ENCODE measurements at places on chromosomes 1 and 21.

GRCh38 chr21:44910229-44911067, 10.3 kb downstream of the ITGB2 start:
- DNase-seq: peak; percentile 38

DNA sequence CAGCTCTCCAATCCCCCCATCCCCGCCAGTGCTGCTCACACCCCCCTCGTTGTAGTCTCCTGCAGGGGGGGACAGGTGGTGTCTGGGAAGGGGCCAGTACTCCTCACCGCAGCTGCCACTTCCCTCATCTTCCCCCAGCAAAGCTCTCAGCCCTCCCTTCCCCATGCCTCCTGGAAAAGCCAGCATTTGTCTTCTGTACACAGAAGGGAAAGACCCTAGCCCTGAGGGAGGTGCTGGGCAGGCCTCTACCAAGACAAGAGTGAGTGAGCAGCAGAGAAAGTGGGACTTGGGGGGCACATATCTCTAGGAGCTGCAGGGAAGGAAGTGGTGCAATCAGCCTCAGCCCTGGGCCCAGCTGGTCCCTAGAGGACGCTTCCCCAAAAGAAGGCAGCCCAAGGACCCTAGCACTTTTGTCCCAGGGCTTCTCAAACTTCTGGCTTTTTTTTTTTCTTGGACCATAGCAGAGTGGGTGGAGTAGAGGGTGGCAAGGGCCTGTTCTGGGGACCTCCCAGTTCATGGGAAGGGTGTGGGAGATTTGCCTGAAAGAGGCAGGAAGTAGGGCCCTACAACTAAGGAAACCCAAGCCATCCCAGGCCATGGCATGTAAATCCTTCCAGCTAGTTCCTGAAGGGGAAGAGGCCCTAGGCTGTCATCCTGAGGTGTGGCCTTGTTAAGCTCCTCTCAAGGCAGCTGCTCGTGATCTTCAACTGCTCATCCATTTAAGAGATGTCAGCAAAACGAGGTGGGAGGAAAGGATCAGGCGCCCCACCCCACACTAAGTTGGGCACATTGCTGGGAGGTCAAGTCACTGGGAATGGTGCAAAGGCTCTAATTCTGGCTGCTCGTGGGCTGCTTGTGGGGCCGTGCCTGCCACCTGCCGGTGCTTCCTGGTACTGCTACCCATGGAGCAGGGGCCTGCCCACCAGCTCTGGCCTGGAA, 12.6 kb downstream of the ZC3H12A start:
- DNase-seq: peak; percentile 71

- no peak for DNase-seq
Measured at GRCh38 chr1:53482441-53483153, 23.4 kb downstream of the DMRTB1 start.

- DNase-seq: no peak
Measured at GRCh38 chr1:3906672-3907020, 6.6 kb upstream of the C1orf174 start.

DNA sequence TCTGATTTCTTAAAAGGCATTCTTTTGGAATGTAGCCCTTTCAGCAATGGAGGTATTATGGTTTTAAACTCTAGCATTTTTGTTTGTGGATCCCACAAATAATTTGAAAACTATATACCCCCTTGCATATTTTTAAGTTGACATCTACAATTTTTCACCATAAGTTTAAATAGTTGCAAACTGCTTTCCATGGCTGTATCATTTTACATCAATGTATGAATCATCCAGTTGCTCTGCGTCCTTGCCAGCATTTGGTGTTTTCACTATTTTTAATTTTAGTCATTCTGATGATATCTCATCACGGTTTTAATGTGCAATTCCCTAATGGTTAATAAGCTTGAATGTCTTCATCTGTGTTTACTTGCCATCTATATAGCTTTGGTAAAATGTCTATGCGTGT, 20.7 kb downstream of the DIPK1A start:
- DNase-seq: no peak

DNA sequence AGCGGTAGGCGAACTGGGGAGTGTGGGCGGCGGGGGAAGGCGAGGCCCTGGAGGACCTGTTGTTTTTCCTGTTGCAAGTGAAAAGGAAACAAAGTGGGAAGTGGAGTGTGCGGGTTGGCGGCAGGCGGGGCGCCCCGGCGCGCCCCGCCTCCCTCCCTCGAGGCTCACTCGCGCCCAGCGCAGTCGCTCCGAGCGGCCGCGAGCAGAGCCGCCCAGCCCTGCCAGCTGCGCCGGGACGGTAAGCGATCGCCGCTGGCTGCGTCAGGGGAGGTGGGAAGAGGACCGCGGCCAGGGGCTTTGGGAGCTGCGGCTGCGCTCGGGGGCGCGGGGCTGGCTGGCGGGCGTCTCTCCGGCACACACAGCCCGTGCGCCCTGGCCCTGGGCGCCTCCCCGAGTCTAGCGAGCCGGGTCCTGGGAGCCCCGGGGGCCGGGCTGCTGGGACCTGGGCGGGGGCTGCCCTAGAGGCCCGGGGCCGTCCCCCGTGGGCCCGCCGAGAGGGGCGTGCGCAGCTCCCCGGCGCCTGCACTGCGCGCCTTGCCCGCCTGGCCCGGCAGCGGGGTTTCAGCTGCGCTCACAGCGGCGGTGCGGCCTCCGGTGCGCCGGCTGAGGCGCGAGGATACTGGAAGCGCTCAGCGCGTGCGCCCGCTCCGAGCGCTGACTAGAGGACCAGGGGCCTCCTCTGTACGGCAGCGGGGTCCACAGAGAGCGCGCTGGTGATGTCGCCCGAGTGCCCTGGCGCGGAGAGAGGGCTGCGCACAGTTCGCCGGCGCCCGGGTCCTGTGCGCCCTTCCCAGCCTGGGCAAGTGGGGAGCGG, at the start of gene PIK3CD:
PIK3CD (plus strand) TSS at position 167 of the 814 bp plus-strand sequence. CDS start 58,725 bp downstream, outside the sequence.
- peak; percentile 23 for DNase-seq

GRCh38 chr1:71881611-71882010, 400.7 kb downstream of the NEGR1 start:
- no peak for DNase-seq

Measured in hindlimb muscle (tissue), 1 donor.